ENCODE measurements at places on chromosomes 1 and 21. TPM values are rescaled to one million over a fixed set of nuclear protein-coding genes. Genes with fewer than 3 reads are reported as not detected.

- H3K27ac ChIP-seq: no peak overlapping the region
- H3K4me1 ChIP-seq: no peaks in the 10 kb centered on the region
- no peaks in the 10 kb centered on the region for H3K36me3 ChIP-seq
- no peaks in the 10 kb centered on the region for H3K27me3 ChIP-seq
- H3K4me3 ChIP-seq: no peak overlapping the region
- DNase-seq: no peak
Observed at GRCh38 chr1:110494522-110495406, 24.2 kb downstream of the KCNA10 start.

DNA sequence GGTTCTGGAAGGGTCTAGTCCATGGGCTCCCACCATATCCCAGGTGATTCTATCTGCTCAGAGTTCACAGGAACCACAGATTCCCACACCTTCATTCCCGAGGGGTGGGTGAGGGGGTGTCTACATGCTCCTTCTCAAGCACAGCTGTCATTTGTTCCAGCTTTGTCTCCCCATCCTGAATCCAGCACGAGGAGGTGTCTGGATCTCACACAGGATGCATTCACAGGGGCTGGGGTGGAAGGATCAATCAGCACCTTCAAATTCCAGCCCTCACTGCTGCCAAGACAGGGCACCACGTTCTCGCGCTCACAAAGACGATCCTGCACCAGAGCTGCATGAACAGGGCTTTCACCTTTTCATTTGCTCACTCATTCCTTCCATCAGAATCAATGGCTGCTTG is 52.7 kb downstream of the TCP10L start:
- H3K36me3 ChIP-seq: no peaks in the 10 kb centered on the region
- H3K27me3 ChIP-seq: no peaks in the 10 kb centered on the region
- no peak for DNase-seq
- H3K27ac ChIP-seq: no peak overlapping the region
- H3K4me3 ChIP-seq: no peak overlapping the region
- no peaks in the 10 kb centered on the region for H3K4me1 ChIP-seq

DNA sequence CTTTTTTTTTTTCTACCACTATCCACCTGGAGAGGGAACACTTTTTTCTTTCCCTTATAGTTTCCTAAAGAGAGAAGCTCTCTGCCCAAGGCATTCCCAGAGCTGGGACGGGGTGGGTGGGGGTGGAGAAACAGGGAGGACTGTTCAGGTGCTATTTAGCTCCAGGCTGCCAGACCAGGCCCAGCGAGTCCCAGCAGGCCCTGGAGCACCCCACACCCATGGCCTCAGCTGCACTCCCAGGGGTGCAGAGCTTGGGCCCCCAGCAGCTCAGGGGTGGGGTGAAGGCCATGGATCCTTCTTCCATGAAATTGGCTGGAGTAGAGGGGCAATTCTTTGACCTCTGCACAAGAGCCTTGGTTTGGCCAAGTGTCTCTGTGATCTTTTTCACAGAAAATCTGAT is 4.1 kb downstream of the ETV3L start:
- H3K27me3 ChIP-seq: no peaks in the 10 kb centered on the region
- no peaks in the 10 kb centered on the region for H3K36me3 ChIP-seq
- DNase-seq: no peak

DSTYK gene
- 12.9 TPM for total RNA-seq

Data from thoracic aorta (tissue), 2 donors.